ENCODE measurements at places on chromosomes 1 and 21.

DNA sequence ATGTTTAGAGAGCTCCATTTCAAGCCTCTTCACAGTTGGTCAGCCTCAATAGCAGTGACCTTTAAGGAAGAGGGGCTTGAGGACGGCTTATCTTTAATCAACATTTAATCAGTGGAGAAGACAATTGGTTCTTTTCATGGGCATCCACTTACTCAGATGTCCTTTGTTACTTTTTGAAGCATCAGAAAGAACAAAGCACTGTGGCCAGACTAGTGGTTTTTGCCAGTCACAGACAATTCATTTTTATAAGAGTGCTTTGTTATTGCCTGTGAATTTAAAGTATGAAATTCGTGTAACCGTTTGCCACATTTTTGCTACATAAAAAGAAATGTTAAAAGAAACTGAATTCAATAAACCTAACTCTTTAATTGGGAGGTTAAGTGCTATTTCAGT lies 222.8 kb downstream of the TPR start:
- DNase-seq, result no peak

- DNase-seq, result no peak
Measured at GRCh38 chr1:13867603-13868002, 167.6 kb downstream of the PRDM2 start.

- no peak for DNase-seq
Measured at GRCh38 chr1:166087734-166088571, 78.8 kb downstream of the FAM78B start.

DNA sequence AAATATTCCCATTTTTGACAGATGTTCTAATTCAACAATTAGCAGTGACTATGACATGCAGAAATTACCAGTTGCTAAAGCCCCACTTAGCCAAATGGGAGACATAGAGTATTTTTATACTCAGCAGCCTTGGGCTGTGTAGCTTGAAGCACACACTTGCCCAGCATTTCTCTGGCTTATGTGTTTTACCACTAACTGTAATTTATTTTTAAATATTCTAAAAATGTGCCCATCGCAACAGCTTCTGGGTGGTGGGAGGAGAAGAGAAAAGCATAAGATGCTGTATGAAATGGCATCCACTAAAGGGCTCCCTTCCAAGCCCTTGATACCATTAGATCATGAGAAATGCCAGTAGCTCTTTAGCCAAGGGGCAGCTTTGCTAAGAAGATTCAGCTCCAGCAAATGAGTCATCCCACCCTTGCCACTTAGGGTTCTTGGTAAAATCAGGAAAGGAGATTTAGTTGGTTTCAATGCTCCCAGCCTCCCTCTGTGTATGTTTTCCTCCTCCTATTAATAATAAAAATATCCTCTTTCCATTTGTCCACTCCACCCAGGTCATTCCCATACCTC lies 462.7 kb upstream of the DEPDC1 start:
- DNase-seq, result no peak

DNA sequence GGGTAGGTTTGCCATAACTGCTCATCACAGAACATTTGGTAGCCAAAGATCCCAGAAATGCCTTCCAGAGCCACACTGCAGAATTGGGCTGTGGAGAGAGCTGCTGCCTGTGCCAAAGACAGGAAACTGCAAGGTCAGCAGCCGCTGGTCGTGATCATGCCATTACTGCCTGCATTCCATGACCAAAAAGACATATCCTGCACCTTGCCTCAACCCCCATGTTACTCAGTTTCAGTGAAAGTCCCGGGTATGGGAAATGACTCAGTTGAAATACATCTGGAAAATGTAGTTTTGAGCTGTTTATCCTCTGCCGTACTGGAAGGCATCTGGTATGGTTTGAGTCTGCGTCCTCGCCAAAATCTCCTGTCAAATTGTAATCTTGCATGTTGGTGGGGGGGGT lies 161.7 kb downstream of the FCRL5 start:
- no peak for DNase-seq

GRCh38 chr1:16369821-16370220 lies 2.8 kb downstream of the SZRD1 start:
- no peak for DNase-seq

GRCh38 chr1:215878843-215879242 lies 311.7 kb downstream of the KCTD3 start:
- DNase-seq, result no peak

DNA sequence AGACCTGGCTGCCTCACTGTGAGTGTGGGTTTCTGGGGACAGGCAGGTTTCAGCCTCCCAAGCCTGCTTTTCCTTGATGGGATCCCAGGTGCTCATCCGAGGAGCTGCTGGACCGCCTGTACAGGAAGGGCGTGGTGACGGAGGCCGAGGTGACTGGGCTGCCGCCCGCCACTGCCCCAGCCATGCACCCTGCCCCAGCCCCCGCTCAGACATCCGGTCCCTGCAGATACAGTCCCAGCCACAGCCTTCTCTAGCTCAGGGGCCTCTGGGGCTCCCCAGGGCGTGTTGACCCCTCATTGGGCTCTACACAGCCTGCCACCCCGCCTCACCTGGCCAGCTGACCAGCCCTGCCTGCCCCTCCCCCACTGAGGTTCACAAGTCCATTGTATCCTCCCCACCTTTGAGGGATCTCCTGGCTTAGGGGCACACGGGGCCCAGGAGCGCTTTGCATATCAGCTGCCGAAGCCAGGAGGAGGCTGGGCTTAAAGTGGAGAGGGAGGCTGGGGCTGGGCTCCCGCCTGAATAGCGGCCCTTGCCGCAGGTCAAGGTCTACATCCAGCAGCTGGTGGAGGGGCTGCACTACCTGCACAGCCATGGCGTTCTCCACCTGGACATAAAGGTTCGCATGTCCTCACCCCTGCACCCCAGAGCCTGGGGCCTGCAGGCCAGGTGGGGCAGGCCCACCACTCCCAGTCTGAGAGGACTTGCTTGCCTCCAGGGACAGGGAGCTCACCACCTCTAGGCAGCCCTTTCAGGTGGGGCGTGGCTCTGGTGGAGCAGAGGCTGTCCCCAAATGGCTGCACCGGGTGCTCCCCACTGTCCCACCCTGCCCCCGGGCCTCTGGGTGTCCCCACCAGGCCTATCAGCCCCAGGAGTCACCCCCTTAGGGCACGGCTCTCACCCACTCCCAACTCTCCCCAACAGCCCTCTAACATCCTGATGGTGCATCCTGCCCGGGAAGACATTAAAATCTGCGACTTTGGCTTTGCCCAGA lies 38.5 kb downstream of the TRIM11 start:
- no peak for DNase-seq

DNA sequence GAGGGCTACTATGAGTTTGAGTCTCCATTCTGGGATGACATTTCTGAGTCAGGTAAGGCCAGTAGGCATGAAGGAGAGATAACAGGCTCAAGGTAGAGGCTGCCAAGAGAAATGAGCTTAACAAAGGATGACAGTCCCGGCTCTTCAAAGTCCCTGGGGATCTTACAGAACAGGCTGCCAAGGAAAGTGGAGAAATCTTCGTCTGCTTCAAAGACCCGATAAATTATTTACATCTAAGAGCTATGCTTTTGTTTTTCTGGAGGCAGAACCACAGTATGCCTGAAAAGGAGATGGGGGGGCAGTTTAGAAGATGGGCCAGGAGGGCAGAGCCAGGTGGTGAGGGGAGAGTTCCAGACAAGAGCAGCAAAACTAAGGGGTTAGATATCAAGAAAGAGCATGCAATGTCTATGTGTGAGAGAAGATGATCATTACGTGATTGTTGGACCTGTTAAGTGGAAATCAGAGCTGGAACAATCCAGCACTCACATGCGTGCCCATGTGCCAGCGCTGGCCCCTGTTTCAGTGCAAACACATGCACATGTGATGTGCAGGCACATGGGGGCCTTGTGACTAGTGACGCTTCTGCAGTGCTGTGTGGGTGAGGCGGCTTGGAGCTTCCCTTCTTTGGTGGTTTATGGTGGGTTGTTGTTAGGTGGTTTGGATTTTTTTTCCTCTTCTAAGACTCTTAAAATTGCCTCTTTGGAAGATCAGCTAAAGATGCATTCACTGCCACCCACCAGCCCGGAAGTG lies 25.7 kb downstream of the CAMK1G start:
- DNase-seq, result no peak

DNA sequence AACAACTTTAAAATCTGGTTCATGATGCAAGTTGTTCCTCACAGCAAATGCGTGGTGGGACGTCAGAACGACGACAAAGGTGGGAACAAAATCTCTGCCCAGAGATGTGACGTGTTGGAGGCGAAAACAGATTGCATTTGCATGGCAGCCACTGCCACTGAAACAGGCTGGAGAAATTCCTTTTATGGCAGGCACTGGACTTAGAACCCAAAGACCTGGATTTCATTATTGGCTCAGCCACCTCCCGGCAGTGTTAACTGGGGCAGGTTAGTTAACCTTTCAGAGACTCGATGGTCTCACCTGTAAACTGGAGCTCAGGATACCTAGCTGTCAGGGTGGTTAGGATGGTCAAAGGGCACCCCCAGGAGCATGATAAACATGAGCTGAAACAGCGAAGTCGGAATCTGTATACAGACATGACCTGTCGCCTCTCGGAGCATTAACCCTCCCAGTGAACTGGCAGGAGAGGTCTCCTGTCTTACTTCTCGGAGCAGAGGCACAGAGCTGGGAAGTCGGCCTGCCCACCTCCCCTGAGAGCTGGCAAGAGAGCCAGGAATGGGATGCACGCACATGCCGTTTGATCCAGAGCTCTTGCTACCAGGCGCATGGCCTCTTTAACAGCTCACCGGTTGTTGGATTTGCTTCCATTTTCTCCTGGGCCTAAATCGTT lies 59.2 kb upstream of the TARBP1 start:
- no peak for DNase-seq

GRCh38 chr1:118636004-118636403 lies 352.1 kb downstream of the TBX15 start:
- no peak for DNase-seq

- no peak for DNase-seq
Measured at GRCh38 chr1:33500547-33500946, 28.1 kb downstream of the ZSCAN20 start.

DNA sequence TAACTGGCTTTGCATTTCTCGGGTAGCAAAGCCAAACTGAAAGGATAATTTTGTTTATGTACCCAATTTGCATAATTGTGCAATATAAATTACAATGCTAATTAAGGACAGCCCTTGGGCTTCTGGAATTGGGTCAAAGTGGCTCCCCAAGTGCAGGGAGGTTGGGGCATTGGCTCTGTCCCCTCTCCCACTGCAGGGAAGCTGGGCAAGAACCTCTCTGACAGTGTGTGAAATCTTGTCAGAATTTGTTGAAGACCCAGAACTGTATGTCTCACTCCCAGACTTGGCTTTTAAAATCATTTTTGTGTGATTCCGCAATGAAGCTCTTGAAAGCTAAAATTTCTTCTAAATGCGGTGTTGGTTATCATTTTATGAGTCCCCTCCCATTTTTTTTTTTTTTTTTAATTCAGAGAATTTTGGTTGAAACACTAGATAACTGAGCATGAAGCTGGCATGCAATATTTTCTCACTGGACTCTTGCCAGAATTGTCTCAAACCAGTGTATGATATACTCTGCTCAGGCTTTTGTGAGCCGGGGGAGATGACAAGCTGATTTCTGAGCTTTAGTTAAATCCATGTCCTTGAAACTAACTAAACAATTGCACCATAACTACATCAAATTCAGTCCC lies 878.9 kb upstream of the CXADR start:
- no peak for DNase-seq

- peak; percentile 86 for DNase-seq
Measured at GRCh38 chr21:15732290-15732995, 2.7 kb downstream of the USP25 start.

DNA sequence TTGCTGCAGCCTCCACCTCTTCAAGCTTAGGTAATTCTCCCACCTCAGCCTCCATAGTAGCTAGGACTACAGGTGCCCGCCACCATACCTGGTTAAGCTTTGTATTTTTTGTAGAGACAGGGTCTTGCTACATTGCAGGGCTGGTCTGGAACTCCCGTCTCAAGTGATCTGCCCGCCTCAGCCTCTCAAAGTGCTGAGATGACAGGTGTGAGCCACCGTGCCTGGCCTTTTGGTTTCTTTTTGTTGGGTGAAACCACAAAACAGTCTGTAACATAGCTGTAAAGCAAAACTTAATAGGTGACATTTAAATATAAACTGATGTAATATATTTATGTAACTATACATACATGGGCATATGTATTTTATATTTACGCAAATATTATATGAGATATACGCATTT lies 3.1 kb upstream of the DNAJC11 start:
- no peak for DNase-seq

- DNase-seq, result no peak
Measured at GRCh38 chr1:69661686-69662085, 94.0 kb downstream of the LRRC7 start.

DNA sequence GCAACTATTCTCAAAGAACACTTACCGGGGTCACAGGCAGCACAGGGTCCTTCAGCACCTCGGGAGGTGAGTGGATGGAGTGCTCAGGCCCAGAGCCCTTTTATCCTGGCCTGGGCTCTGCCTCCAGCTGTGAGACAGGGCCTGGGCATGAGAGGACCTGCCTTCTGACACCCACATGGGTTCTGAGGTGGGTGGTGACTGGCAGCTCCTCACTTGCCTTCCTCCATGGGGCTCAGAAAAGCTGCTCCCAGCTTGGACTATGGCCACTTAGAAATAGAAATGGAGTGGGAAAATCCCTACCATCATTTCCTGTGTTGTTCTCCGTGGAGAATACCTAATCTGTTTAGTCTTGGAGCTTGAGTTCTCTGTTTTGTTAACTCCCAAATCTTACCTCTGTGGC lies at the start of gene LCE1C:
Gene LCE1C, minus strand, starts transcription at position 76 of the 400 bp plus-strand sequence. CDS start 1,173 bp downstream, outside the sequence.
- DNase-seq, result no peak

DNA sequence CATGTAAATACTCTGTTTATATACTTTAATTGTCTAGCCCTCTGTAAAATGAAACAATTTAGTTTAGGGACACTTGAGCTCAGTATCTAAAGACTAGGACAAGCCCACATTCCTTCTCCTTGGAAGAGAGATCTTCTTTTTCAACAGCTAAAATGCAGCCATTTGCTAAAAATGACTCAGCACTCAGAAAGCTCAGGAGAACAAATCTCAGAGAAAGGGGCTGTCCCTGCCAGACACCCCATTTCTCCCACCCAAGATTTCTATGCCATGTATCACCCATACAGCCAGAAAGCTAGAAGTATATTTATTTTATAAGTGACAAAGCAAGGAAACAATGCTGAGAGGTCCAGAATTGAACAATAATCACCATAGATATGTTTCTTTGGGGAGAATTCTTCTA lies 23.2 kb upstream of the PRDX6 start:
- no peak for DNase-seq

GRCh38 chr1:24555591-24556413 lies at the start of gene NCMAP:
Gene NCMAP (plus strand): TSS chr1:24556087. CDS start chr1:24595431, 39,344 bp downstream.
- DNase-seq, result no peak

- DNase-seq, result peak; percentile 68
Measured at GRCh38 chr1:15075817-15076216, 77.7 kb upstream of the TMEM51 start.

DNA sequence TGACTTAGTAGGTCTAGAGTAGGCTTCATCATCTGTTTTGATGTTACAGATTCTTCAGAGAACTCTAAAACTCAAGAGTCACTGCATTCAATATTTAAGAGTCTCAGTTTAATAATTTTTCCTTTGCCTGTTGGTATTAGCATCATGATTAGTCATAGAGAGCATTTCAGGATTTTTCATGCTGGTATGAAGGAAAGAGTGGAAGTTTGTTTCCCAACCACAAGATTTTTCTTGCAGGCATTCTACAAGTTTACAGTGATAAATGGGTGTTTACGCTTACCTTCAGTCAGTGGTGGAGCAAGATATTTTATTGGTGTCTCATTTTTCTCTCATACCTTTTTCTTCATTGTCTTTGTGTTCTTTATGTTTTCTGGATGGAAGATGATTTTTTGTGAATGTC lies 58.4 kb upstream of the MYOCOS start:
- DNase-seq, result no peak

Measured in MV-4-11 (cell line).